ENCODE measurements at places on chromosomes 5 and 9.

GRCh38 chr5:53322257-53322656 is 158.2 kb upstream of the FST start:
- no peak for DNase-seq

DNA sequence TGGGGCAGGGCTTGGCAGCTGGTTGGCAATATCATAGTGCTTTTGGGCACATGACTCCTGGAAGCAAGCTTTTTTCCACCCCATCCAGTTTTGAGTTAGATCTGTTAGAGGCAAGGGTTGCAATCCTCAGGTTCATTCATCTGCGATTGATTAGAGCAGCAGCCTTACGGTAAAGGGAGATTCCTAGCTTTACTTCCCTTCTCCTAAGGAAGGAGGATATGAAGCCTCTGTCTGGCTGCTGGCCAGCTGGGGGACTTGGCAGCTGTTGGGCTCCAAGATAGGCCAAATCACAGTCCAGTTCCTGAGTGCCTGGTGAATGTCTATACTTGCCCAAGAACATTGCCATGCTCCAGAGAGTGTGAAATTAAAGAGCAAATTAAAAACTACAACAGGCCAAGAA is 113.4 kb upstream of the CCNH start:
- DNase-seq: no peak

GRCh38 chr5:54205453-54205852 is 104.9 kb downstream of the ARL15 start:
- no peak for DNase-seq

DNA sequence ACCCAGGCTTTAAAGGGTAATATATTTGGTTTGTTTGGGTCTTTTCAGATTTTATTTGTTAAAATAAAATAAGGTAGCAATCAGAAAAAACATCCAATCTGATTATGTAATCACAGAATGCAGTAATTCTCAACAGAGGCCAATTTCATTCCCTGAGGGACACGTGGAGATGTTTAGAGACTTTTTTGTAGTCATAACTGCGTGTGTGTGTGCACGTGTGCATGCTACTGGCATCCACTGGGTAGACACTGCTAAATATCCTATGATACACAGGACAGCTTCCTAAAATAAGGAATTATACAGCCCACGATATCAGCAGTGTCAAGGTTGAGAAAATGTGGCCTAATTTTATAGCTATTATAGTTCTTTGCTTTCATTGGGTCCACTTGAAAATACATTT is 180.8 kb upstream of the KLF9 start:
- DNase-seq: no peak

- no peak for DNase-seq
These were observed 2.9 kb downstream of the MYOZ3 start for GRCh38 chr5:150663936-150664335.

DNA sequence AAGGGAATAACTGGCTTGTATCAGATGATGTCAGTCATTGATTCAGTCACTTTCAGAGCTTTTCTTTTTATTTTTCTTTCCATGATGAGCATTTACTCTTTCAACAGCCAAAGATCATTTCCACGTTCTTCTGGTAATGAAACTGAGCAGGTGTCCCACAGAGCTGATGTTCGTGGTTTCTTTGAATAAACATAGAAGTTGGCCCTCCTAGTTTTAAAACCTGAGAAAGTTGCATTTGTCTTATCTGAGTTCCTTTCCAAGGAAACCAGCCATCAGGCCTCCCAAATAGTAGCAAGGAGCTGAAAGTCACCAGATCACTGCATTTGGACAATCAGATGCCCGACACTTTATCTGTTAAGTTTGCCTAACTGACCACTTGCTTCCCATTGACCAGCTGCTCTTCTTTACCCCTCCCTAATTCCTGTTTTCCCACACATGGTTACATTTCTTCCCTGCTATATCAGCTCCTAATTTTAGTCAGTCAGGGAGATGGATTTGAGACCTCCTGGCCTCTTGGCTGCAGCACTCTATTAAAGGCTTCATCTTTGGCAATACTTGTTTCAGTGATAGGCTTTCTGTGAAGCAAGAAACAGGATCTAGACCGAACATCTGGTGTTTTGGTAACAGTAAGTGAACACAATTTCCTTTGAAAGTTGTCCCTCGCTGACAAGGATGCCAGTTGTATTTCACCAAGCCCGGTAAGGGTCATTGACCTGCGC is 420.8 kb downstream of the CHSY3 start:
- DNase-seq: no peak

DNA sequence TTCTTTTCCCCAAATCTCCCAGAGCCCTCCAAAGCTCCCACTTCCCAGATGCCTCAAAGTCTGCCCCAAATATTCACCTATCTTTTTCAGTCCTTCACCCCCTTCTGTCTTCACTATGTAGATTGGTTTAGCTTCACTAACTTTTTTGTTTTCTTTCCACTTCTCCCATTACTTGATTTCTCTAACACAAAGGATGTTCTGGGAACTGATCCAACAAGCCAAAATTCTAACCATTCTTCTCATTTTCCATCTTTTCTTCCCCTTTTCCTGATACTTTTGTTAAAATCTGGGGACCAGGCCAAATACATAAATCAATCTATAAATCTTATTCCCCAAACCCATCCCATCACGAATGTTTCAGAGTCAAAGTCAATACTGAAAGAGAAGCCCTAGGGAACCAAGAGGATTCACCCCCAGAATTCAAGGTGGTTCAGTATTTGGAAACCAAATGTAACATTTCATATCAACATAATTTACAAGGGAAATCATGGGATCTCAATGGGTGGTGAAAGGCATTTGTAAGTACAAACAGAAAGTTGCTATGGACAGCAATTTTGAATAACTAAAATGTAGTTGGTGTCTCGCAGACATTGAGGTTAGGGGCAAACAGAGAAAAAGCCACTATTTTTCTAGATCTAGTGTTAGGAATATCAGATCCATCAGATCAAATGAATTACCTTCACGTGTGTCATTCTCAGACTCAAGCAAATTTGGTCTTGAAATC is 35.3 kb downstream of the APTX start:
- no peak for DNase-seq

- no peak for DNase-seq
These were observed 11.5 kb upstream of the NKX2-5 start for GRCh38 chr5:173246511-173246910.

DNA sequence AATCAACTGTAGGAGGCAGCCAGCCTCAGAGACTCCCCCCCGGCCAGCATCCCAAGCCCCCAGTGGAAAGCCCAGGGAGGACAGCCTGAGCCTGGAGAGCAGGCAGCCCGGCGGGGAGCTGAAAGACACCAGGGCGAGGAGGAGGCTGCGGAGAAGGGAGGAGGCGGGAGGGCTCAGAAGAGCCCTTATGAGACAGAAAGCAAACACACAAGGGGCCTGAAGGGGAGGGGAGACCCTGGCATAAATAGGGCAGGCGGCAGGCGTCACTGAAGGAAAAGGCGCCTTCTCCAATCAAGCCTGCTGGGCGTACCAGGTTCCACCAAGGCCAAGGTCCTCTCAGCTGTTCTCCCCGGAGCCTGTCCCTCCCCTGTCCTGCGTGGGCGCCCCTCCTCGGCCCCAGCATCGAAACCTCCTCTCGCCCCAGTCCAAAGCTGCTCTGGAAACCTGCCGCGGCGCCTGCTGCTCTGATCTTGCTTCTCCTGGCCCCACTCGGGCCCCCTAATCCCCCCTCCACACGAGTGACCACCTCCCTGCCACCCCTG is 1.3 kb downstream of the SLC9A3 start:
- no peak for DNase-seq

DNA sequence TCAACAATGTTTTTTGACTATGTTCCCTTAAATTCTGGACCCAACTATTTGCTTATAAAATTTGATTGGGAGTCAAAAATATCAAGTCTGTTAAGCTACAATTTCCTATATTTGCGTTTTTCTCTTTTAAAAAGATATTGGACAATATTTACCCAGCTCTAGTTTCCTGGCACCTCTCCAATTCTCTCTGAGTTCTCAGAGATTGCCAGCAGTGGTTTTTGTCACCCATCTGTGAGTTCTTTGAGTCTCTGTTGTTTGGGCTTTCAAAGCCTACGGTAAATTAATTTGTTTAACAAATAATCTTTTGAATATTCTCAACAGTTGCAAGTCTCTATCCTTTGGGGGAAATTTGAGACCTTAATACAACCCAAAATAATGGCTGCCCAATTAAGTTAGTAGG is 174.2 kb upstream of the PUM3 start:
- no peak for DNase-seq

- no peak for DNase-seq
These were observed 499 bp upstream of the FCHSD1 start for GRCh38 chr5:141651728-141652105.

DNA sequence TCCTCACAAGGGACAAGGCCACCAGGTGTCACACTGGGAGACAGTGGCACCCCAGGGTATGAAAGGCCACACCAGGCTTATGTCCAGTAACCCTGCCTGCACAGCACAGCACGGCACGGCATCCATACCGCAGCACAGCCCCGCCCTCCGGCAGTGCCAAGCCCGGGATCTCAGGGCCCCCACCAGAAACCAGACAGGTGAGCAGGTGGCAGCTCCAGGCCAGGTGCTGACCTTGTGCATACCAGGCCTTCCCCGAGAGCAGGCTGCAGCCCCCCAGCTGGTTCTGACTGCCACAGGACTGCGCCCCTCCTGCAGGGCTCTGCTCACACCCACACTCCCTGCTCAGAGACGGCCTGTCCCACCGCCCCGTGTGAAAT is 56.5 kb downstream of the ADAMTS2 start:
- DNase-seq: no peak

DNA sequence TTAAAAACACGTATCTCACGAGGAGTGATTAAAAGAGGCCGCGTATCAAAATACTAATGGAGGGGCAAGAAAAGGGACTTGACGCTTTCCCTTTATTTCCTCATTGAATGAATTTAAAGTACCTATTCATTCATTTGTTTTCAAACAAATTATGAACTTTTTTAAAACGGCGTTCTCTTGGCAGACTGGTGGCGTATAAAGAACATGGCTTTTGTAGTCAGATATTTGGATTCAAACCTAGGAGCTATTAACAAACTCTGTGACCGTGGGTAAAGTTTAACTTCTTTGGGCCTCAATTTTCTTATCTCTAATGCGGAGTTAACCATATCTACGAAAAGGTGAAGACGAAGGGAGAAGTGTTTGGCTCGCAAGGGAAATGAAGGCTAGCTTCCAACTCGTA is 876 bp downstream of the CAAP1 start:
- no peak for DNase-seq

DNA sequence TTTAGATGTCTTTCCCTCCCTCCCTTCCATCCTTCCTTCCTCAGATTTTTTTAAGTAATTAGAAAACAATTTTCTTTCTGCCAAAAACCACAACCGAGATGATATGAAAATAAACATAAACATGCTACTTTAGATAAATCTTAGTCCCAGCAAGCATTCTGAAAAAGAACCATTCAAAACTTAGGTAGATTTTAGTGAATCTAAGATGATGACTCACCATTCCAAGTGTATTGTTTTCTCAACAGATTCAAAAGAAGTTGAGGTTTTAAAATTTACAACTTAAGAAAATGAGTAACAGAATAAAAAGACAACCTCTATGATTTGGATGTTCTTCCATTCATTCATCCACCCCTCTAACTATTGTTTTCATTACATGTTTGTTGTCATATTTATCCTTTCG is 465.1 kb downstream of the PDE4D start:
- no peak for DNase-seq

GRCh38 chr9:19032406-19032805 is 603 bp downstream of the SAXO1 start:
- DNase-seq: no peak

- DNase-seq: no peak
These were observed 53.4 kb upstream of the ALDH1B1 start for GRCh38 chr9:38339087-38339486.

DNA sequence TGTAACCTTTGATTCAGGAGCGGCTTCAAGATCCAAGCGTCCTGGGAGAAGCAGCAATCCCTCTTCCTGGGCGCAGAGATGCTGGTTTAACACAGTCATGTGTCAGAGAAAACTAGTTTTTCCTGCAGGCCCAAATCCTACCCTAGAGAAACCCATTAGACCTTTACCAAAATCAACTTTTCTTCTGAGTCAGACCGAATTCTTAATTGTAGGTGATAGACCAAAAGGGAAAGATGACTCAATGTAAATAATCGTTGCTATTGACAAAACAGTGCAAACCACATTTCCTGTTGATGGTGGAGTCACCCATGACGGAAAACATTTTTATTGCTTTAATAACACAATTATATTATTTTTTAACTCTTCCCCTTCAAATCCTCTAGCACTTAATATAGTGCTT is 40.1 kb downstream of the SLC1A1 start:
- DNase-seq: peak; percentile 30
